Left lobe of liver (tissue), 2 donors: ENCODE measurements at places on chromosomes 1 and 21.

GRCh38 chr1:51308636-51309035 is 21.7 kb downstream of the TTC39A start:
- no peak for DNase-seq

- DNase-seq, result peak; percentile 47
Measured at GRCh38 chr1:16717336-16718098, 22.8 kb upstream of the RNU1-4 start.

DNA sequence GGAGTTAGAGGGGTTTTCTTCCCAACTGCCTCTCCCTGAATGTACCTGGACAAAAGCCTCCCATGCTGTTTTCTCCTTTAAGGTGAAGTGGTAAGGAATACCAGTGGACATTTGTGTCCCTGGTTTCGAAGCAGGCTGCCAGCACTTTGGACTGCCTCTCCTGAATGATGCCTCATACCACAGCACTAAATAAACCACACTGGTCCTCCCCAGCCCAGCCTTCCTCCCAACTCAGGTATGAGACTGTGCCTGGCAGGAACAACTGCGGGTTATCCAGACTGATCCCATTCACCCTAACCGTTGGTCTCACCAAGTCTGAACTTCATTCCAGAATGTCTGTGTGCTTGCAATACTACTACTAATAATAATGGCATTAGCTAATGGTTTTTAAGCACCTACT is 9.3 kb downstream of the COQ8A start:
- DNase-seq, result no peak

GRCh38 chr1:234701737-234702341 is 91.9 kb upstream of the IRF2BP2 start:
- peak; percentile 18 for DNase-seq

DNA sequence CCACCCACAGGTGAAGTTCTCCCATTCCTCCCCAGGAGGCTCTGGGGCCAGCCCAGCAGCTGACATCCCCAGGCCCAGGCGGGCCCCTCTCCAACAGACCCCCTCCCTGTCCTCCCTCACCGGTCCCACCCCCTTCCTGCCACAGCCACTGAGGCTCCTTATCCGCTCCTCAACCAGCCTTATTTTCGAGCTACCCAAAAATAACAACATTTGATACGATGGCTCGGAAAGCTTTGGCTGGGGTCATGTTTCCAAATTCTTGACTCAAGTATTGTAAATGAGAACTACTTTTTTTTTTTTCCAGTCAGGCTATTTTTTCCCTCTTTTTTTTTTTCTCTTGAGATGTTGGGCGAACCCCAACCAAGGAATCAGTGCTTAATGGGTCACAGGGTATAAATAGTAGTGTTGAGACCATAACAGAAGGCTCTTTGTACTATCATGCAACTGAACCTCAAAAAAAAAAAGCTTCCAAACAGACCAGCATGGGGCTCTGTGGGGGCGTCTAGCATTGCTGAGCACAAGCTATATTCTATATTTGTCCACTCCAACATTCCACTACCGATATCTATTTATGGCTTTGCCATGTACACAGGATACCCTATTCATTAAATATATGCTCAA is 27.2 kb downstream of the IRF2BP2 start:
- no peak for DNase-seq

DNA sequence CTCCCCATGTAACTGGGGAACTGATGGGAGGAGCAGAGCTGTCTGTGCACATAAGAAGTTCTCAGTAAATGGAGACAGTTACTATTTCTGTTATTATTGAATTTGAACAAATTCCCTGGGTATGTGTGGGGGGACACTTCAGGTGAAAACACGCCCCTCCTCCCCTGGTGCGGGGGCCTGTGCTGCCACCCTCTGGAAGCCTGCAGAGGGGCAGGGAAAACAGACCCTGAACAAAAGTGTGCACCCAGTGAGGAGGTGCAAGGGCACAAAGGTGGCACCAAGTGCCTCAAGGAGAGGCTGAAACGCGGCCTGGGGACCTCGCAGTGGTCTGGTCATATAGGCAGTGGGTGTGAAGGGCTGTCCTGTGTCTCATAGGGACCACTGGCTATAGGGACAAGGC is 18.2 kb upstream of the NADK start:
- DNase-seq, result no peak

- no peak for DNase-seq
Measured at GRCh38 chr1:22376001-22376400, 75.7 kb upstream of the ZBTB40 start.

DNA sequence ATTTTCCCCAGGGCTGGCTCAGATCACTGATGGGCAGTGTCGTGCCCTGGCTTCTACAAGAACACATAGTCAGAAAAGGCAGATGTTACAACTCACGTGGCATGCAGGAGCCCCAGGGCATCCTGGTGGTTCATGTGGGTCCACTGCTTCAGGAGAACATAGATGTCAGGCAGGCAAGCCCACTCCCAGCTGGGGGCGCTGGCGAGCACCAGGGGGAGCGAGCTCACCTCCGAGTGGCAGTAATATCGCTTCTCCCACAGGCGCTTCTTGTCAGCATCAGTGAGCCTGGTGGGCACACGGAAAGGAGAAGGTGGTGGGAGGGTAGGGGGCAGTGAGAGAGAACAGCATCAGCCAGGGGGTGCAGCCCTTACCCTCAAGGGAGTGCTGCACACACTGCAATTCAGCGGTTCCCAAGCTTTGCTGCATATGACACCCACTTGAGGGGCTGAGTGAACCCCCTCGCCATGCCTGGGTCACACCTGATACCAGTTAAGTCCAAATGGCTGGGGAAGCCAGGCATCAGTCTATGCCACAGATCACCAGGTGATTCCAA is 34.3 kb upstream of the PPP1R15B start:
- DNase-seq, result no peak

DNA sequence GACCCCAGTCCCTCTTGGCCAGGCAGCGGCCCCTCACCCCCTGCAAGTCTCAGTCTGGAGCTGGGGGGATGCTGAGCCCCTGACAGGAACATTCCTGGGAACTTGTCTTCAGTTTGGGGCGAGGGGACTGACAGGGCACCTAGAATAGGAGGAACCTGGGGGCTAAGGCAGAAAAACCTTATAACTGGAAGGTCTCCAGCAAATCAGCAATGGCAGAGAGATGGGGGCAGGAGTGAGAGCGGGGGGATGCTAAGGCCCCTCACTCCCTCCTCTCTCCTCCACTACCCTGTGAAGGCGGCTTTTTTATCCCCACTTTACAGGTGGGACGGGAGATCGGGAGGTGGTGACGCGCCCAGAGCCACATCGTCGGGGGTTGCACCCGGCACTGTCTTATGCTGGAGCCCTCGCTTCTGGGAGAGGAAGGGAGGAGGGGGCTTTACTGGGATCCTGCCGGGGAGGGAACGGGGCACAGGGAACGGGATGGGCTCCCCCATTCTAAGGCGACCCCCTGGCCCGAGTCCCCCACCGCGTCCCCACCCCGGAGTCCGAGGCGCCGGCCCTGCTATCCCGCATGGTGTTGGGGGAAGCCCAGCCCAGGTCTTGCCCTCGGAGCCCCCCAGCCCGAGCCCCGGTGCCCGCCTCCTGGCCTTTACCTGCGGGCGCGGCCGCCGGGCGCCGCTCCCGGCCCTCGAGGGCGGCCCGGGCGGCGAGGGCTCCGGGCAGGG is 456 bp downstream of the COL8A2 start:
- DNase-seq, result no peak

- no peak for DNase-seq
Measured at GRCh38 chr21:28239340-28239739, 753.3 kb downstream of the LTN1 start.

DNA sequence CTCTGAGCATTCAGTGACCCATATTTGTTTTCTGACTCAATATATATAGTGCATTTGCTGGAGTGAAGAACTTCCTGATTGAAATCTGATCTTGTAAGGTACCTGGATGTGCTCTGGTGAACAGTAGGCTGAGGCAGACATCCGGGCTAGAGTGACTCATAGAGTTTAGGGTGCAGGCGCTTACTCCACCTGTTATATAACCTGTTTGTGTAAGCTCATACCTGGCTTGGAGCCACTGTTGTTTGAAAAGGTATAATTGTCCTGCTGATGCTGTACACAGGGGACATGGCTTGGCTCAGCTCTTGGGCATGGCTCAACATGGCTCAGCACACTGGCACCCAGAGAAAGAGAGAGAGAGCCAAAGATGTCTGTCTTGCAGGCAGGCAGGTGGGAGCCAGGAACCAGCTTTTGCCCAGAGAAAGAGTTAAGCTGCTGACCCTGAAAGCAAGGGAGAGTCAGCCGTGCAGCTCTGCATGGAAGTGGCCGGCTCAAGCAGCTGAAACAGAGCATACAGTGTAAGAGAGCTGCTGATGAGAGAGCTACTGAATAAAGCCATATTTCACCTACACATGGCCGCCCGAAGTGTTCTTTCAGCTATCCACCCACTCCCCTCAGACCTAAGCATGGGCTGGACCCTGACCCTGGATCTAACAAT is 43.2 kb downstream of the GJA5 start:
- no peak for DNase-seq
